ENCODE measurements at places on chromosomes 12 and 14.

DNA sequence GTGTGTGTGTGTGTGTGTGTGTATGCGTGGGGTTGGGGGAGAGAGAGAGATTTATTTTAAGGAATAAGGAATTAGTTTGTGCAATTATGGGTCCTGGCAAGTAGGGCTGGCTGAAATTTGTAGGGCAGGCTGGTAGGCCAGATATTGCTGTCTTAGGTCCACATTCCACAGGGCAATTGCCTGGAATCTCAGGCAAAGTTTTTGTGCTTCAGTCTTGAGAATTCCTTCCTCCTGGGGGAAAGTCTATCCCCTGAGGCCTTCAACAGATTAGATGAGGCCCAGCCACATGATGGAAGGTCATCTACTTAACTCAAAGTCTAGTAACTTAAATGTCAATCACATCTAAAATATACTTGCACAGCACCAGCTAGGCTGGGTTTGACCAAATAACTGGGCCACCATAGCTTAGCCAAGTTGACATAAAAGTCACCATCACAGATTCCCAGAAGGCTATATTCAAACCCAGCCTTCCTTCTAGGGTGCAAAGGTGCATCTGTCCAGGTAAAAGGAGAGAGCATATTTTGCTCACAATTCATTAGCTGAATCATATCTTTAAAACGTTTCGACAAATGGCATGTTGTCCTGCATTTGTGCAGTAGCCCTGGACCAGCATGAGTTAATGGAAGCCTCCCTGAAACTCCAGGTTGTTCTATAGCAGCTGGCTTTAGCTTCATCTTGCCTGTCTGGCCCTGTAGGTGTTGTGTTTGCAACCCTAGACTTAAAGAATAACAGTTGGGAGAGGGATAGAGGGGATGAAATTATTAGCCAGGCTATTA, 63.1 kb downstream of the C14orf132 start:
- DNase-seq, result no peak

- DNase-seq, result no peak
Measured at GRCh38 chr12:92905811-92906554, 23.1 kb downstream of the EEA1 start.

DNA sequence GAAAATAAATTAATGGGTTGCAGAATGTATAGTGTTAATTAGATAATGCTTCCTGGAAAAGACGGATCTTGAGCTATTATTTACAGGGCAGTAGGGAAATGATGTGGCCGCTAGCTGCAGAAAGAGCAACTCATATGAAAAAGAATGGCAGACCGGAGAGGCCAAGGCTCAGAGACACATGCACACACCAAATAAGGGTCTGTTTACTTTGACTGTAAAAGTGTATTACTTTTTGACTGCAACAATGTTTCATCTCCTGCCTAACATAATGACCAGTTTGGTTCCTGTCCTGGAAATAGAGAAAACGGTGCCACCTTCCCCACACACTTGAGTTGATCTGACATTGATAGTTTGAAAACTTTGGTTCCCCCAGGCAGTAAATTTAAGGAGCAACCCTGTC, 290.9 kb downstream of the CACNA1C start:
- no peak for DNase-seq

GRCh38 chr14:64566651-64567122, 16.9 kb downstream of the PPP1R36 start:
- no peak for DNase-seq

GRCh38 chr12:48486679-48487078, 4.4 kb downstream of the C12orf54 start:
- DNase-seq, result no peak

DNA sequence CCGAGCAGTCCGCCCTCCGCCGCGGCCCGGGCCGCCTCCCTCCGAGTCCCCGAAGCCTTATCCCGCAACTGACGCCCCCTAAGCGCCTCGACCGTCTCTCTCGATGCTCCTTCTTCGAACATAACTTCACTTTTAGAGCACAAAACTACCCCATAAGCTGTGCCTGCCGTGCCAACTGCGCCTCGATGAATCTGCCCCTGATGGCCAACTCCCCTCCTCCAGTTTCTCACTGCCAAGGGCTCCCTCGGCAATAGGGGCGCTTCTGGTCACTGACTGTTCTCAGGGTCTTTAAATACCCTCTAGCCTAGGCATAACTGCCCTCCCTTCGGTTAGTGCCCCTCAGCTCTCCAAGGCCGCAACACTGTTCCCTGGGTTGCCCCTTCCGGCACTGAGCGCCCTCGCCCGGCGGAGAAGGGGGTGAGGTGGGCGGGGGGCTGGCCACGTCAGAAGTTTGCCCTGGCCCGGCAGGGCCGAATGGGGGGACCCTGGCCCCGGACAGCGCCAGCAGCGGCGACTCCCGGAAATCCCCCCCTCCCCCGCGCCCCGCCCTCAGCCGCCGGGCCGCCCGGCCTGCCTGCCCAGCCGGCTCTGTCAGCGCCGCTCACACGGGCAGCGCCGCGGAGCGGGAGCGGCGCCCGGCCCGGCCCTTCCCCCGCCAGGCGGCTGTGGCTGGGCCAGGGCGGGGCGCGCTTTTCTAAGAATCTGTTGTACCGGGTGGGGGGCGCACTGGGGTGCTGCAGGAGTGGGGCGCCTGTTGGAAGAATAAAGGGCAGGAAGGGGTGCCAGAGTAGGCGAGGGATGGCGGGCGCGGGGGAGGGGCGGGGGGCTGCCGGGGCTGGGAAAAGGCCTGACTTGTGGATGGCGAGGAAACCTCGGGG, 10.6 kb downstream of the RARG start:
- DNase-seq, result no peak

GRCh38 chr12:124188084-124188483, 106.8 kb upstream of the RFLNA start:
- DNase-seq, result no peak

- DNase-seq, result no peak
Measured at GRCh38 chr12:28996688-28997087, 152.4 kb upstream of the FAR2 start.

DNA sequence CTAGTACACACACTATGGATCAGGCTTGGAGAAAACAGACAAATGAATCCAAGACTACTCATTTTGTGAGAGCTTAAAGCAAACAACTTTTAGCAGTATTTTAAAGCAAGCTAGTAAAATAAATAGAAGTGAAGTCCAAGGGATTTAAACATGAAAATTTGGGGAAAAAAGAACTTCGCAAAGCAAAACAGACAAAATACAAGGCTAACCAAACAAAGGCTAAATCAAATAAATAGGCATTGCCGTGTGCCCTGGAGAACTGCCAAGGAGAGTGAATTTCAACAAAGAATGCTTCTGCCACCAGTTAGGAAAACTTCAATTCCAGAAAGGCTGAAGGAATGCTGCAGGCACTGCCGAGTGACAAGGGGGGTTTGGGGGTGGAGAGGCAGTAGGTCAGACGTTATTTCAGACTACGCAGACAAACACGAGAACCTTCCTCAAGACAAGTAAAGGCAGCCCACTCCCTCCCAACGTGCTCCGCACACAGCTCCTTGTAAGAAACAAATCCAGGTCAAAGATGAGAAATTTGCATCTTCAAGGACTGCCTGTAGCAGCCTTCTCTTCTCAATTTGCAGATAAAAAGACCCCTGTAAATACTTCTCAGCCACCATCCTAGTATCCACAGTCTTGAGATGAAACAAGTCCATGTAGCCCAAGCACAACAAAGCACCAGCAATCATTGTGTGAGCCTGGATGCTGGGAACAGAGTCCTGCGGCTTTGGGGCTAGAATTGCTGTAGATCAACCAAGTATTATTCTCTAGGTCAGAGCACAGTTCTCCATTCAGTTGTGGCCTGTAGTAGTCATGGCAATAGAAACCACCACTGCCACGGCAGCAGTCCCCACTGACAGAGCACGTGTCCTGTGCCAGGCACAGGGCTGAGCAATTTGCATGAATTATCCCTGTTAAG, 43.3 kb downstream of the EFCAB11 start:
- no peak for DNase-seq

DNA sequence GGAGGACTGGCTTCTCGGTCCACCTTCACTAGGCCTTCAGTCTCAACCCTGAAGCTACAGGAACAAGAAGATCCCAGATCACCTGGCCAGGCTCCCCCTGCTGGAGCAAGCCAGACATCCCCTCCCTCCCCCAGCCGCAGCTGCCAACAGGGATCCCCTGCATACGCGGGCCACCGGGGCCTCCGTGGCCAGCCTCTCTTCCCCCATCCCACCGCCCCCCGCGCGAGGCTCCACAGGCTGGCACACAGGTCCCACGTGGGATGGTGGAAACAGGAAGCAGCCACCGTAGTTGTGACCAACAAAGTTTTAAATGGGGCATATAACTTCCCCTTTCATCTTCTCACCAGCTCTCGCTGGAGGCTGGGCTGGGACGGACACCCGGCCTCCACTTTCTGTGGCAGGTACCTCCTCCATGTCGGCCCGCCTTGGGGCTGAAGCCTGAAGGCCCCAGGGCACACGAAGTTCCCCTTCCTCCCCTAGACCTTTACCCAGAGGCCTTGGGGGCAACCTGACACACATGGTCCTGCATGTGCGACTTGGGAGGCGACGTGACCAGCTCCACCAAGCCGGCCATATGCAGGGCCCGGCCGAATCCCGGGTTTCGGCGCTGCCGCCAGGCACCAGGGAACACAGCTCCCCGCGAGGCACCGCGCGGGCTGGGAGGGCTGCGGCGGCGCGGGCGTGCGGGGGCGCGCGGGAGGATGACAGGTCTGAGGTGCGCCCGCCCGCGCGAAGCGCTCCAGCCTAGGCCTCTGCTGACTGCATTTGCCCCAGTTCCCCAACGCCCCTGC, 44.4 kb upstream of the PNMA1 start:
- no peak for DNase-seq

DNA sequence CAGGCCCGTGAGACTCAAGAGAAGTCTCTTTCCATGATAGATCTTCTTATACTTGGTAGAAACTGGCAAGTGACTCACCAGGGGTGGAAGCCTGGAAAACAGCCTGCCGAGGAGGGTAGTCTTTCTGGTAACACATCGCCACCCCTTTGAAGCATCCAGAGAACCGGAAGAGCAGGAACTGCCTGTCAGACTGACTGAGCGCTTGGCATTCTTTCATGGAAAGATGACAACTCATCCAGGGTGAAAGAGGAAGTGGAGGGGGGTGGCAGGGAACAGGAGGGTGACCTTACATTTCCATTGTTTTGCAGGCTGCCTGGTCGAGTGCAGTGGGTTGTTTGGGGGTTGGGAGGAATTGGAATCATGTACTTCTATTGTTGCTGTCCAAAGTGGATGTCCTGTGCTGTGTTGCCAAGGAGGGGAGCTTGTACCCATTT, 34.5 kb downstream of the PRKCH start:
- no peak for DNase-seq

DNA sequence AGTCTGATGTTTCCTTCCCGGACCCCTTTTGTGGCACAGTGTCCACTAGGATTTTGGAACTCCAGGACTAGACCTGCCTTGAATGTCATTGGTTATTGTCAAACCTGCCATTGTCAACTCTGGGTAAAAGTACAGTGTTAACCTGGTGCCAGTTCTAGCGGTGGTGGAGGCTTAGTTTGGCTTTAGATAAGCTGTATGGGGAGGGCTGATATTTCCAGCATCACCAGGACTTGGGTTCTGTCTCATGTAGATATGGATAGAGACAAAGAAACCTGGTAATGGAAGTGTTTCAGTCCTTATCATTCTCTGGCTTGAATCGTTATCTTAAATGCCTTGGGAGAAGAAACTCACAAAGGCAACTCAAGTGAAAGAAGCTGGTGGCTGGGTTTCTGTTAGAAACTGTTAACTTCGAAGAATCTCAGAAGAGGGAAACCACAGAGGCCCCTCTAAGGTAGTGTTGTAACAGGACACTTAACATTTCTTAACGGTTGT, 10.6 kb downstream of the CHST11 start:
- no peak for DNase-seq

GRCh38 chr12:76898442-76898841, 19.6 kb upstream of the CSRP2 start:
- no peak for DNase-seq

DNA sequence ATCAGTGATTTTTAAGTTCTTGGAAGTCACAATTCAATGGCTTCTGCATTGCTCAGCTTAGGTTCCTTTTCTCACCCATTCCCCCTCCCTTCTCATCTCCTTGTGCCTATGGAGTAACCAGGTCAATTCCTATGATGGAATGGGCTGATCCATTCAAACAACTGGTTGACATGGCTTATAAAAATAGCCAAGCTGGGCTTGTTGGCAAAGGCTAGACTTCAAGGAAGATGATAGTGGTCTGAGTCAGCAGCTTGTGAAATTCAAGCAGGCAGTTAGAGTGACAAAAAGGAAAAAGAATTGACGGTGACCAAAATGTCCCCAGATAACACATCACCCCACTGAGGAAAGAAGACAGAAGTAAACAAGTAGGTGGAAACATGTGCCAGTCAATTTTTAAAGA, 119.9 kb upstream of the PCED1B start:
- DNase-seq, result no peak

DNA sequence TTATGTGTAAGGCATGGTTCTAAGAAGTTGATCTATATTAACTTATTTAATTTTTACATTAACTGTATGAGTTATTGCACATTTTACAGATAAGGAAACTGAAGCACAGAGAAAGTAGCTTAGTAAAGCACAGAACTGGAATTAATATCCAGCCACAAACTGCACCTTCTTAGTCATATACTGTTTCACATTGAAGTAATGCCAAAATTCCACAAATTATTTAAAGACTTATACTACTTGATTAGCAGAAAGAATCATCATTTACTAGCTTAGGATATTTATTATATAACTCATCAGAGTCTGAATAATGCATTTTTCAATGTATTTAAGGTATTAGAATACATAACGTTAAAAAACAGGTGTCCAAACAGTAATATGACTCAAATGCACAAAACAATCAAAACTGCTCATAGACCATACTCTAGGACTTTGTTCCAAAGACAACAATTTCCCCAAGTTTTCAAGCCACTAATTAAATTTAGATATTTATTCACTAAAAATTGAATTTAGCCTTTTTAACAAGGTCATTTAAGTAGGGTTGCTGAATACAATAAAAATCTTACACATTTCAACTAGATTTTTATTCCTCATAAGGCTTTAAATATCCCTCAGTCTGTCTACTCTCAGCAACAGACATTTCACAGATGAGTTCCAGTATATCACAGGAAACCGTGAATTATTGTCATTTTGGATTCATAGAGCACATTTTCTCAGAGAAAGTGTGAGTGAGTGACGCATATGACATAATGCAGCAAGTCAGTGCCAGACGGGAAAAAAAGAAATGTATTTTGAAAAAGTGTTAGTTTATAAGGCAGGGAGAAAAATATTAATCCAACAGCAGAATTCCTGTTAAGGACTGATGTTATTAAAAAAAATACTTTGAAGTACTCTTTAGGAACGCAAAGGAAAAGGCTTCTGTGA, 782.5 kb downstream of the TMTC2 start:
- no peak for DNase-seq

DNA sequence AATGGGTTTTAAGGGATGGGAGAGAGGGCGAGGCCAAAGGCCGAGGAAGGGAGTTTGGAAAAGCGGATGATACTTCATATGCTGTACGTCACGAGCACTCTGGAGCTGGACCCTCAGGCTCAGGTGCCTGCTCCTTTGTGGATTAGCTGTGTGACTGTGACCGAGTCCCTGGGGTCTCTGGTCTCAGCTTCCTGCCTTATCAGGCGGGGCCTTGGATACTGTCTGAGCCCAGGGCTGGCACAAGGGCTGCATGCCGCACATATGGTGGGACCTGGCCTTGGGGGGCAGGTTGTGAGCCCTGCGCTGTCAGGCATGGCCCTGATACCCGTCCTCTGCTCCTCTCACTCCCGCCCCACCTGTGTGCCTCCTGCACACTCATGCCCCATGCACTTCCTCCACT, 95.3 kb downstream of the ADGRD1 start:
- no peak for DNase-seq

- DNase-seq, result no peak
Measured at GRCh38 chr12:127223731-127224130, 1043.2 kb upstream of the TMEM132C start.

GRCh38 chr12:124094188-124094587, 121.2 kb downstream of the ZNF664 start:
- no peak for DNase-seq

GRCh38 chr12:56983386-56983785, 23.0 kb downstream of the ZBTB39 start:
- DNase-seq, result no peak

Measured in brain pericyte (primary cell).